ENCODE measurements at places on chromosomes 16 and 17.

DNA sequence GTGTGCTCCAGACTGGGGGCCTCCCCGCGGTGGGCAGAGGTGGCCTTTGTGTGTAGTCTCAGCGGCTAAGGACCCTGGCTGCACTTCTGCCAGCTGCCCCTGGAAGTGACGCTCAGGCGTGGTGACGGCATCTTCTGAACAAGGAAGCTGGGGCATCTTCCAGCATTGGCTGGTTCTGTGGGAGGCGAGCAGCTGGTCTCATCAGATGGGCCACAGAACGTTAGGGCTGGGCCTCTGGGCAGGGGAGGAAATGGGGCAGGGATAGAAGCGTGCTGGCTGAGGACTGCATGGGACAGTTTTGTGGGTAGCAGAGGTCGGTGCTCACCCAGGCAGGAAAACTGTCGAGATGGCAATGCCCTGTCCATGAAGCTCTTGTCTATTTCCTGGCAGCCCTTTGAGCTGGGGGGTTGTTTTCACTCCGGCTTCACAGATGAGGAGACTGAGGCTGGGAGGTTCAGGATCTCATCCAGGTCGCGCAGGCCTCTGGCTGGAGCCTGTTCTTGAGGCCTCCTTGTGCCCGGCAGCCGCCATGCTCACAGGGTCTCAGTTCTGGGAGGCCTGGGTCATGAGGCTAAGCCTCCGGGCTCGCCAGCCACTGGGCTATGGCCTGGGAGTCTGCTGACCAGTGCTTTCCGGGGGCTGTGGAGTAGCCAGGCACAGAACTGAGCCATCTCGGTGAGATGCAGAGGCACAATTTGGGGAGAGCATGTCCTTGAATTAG lies 16.3 kb downstream of the IRF8 start:
- DNase-seq = no peak

DNA sequence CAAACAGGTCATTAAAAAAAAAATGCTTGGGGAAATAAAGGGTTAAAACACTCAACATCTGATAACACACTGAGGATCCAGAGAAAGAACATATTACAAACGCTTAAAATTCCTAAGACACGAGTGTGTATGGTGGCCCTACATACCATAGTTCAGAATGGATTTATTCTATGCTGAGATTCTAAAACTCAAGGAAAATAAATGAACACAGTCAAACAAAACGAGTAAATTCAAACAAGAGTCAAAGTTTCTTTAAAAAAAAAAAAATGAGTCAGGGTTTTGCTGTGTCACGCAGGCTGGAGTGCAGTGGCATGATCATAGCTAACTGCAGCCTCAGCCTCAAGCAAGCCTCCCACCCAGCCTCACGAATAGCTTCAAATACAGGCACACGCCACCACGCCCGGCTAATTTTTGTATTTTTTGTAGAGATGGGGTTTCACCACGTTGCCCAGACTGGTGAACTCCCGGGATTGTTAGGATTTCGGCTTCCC lies 17.4 kb downstream of the CRK start:
- DNase-seq = no peak

DNA sequence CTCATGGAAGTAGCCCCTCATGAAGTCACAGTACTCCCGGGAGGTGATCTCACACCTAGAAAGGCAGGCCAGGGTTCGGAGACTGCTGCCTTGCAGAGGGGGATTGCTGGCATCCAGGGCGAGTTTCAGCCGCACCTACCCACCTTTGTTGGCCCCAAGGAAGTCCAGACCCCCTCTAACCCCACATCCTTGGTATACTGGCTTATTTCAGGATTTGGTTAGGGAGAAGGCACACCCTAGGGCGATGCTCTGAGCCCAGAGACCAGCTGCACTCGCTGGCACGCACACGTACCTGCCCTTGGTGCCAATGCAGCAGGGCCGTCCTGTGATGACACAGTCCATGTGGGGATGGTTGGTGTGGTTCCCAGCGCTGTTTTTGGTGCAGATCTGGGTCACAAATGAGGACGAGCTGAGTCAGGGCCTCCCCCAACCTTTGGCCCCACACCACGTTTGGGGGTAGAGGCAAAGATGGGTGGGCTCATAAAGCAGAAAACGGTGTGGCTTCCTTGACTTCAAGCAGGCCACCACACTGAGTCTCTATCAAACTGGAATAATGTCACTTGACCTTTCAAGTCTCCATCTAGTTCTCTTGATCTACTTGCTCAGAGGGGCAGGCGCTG lies 5.9 kb downstream of the SNRNP25 start:
- DNase-seq = peak; percentile 16

GRCh38 chr17:73900516-73900915 lies 256.3 kb upstream of the SDK2 start:
- peak; percentile 27 for DNase-seq

DNA sequence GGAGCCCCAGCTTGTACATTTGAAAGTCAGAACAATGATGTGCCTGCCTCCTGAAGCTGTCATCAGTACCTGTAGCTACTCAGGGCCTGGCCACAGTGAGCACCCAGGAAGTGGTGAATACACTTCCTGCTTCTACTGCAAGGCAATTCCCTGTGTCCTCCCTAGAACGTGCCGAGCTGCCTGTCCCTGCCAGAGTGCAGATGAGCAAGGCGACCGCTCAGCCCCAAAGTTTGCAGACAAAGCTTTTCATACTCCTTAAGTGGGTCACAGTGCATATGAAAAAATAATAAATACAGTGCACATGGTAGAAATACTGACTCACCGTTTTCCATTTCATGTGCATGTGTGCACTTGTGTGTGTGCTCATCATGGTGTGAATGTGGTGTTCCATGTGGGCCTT lies 77.3 kb downstream of the MPRIP start:
- DNase-seq = peak; percentile 42

DNA sequence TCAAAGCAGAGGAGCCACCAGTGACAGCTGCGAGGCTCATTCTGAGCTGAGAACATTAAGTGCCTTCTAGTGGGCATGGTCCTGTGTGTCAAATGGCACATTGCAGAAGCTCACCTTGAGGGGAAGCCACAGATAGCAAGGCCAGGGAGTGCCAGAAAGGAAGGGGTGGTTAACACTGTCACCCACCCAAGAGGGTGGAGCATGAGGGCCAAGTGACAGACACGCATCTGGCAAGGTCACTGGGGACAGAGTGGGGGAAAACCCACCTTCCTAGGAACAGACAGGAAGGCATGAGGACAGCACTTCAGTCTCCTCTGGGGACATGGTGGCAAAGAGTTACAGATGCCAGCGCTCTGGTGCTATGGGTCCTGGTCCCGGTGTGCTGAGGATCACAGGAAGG lies 22.1 kb downstream of the NUBP1 start:
- no peak for DNase-seq

DNA sequence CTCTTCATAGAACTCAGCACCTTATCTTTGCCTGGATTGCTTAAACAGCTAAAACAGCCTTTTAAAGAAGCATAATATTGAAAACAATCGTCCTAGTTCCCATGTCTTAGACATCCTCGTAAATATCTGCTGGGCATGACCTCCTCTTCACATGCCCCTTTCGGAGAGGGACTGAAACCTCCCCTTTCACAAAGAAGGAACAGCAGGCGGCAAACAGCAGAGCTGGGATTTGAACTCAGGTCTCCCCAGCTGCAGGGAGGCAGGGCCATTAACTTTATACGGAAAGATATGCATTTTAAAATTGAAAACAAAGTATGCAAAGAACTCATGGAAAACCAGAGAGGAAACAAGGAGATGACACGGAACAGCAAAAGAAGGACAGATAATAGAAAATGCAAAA lies 249.9 kb downstream of the FOXL1 start:
- DNase-seq = no peak

DNA sequence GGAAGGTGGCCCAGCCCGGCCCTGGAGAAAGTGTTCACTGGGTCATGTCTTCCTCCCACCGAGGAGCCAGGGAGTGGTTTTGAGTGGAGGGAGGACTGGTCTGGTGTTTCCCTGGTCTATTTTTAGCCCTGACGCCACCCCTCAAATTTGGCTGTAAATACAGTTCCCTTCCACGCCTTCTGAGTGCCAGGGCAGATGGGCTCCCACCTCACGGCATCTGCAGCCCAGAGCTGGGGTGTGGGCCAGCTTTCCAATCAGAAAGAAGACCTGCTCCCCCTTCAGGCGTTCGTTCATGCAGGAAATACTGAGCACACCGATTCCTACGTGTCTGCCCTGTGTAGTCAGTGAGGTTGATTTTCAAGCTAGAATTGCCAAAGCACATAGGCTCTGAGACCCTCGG lies 53.7 kb downstream of the SNX20 start:
- peak; percentile 48 for DNase-seq

GRCh38 chr17:19739241-19740201 lies 8.6 kb downstream of the ALDH3A1 start:
- no peak for DNase-seq

GRCh38 chr16:35102780-35103403 lies 1643.5 kb downstream of the TP53TG3F start:
- no peak for DNase-seq

DNA sequence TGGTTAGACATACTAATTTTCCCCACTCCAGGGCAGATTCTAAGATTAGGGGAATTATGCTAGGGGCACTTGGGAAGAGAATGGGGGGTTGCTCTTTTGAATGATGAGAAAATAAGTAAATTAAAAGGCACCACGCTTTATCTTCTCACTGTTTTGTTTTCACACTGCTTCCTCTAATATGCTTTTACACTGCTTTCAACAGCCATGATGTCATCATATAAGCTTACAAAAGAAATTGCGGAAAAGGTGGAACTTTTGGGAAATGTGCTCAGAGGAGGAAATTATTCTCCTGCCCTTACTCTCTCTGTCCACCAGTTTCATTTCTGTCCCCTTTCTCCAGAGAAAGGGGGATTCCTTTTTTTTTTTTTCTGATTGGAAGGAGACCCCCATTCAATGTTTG lies 308.2 kb downstream of the TOX3 start:
- no peak for DNase-seq

DNA sequence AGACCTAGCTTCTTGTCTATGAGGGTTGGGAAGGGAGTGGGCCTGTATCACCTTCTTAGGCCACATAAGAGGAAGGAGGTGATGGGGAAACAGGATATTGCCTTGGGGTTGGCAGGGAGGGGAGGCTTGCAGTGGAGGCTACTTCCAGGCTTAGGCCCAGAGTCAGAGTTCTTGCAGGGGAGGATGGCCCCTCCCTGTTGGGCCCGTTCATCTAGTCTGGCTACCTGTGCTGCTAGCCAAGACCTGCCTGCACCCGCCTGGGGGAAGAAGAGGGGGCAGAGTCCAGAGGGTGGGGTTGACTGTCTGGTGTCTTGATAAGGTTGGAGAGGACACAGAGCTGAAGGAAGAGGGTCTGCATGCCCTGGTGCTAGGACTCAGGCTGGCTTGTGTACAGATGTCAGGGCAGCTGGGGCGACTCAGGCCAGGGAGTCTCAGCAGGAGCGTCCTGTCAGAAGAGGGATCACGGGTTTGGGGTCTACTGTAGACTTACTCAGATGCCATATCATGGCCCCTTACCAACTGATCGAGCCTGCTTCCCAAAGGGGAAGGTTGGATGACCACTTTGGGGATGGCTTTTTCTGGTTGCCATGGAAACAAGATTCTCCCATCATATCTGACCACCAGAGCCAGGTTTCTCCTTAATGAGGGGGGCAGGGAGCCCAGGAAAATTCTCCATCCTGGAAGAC lies 5.3 kb downstream of the KDM6B start:
- DNase-seq = no peak

DNA sequence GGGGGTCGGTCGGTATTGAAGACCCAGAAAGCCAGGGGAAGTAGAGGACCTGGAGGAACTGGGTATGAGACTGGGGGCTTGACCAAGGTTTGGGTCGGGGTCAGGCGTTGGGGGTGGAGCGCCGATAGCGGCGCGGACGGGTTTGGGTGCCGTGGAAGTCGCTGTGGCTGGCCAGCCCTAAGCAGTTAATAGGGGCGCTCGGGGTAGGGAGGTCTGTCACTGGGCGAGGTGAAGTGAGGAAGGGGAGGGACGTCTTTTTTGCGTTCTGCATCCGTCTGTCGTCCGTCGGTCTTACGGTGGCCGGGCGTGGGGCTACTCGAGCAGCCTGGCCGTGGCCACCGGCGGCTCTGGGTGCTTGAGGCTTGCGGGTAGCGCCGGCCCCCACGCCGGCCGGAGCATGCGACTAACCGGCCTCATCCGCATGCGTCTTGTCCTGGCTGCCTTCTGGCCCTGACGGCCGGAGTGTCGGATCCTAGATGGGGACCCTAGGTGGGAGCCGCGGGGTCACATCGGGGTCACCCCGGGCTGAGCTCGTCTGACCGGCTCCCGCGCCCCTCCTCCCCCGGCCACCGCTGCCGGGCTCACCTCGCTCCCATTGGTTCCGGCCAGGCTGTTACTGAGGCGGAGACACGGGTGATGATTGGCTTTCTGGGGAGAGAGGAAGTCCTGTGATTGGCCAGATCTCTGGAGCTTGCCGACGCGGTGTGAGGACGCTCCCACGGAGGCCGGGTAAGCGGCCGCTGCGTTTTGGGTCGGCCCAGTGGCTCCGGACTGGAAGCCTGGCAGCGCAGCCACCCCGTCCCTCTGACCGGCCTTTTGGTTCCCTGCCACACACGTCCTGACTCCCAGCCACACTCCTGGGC lies 10.3 kb upstream of the TMEM88 start:
- peak; percentile 72 for DNase-seq

- no peak for DNase-seq
Measured at GRCh38 chr16:30839523-30840227, 52.7 kb upstream of the ZNF629 start.

GRCh38 chr17:55448681-55449080 lies 27.0 kb upstream of the MMD start:
- no peak for DNase-seq

GRCh38 chr16:69937465-69937951 lies 13.6 kb upstream of the CLEC18A start:
- no peak for DNase-seq

DNA sequence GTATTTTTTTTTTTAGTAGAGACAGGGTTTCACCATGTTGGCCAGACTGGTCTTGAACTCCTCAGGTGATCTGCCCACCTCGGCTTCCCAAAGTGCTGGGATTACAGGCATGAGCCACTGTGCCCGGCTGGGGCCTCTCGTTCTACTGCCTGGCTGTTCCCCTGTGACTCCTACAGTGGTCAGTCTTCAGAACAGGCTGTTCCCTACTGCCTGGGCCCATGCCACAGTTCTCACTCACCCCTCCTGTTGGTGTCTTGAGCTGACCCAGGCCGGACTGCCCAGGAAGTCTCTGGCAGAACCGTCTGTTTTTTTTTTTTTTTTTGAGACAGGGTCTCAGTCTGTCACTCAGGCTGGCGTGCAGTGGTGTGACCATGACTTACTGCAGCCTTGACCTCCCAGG lies 3.3 kb downstream of the CDK3 start:
- no peak for DNase-seq

DNA sequence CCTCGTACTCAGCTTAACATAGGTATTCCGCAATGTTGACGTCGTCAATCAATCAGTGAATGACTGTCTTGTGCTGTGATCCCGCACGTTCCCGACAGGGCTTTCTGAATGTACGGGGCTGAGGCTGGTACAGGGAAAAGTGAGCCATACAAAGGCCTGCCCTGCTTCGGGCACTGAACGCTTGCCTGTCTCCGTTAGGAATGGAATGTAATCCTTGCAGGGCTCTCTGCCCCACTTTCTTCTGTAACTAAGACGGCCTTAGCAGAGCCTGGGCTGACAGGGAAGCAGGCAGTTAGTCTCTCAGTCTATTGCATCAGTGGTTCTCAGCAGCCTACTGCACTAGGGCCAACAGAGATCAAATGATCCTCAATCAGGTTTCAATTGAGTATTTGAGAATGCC lies 16.2 kb upstream of the MYH3 start:
- no peak for DNase-seq

Data from CD8-positive, alpha-beta T cell (primary cell).